GM12865 (cell line): ENCODE measurements at places on chromosomes 16 and 17.

DNA sequence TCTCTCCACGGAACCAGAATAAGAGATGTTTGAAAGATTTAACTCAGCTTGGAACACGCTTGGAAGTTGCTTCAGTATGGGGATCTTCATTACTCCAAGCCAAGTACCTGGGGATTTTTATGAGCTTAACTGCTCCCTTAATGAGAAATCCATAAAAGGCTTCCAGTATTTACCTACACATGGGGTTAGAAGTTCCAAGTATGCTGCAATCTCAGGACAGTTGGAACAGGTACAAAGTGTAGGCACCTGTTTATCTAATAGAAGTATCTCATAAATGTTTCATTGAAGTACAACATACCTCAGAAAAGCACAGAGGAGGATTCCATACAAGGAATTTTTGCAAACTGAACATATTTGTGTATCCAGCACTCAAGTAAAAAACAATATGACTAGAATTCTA lies 161.6 kb upstream of the PIRT start:
- no peak for DNase-seq

GRCh38 chr17:44221084-44221861 lies 1.8 kb upstream of the UBTF start:
- DNase-seq: peak; percentile 86

- no peak for DNase-seq
Observed at GRCh38 chr16:20821682-20822081, 15.4 kb downstream of the REXO5 start.

DNA sequence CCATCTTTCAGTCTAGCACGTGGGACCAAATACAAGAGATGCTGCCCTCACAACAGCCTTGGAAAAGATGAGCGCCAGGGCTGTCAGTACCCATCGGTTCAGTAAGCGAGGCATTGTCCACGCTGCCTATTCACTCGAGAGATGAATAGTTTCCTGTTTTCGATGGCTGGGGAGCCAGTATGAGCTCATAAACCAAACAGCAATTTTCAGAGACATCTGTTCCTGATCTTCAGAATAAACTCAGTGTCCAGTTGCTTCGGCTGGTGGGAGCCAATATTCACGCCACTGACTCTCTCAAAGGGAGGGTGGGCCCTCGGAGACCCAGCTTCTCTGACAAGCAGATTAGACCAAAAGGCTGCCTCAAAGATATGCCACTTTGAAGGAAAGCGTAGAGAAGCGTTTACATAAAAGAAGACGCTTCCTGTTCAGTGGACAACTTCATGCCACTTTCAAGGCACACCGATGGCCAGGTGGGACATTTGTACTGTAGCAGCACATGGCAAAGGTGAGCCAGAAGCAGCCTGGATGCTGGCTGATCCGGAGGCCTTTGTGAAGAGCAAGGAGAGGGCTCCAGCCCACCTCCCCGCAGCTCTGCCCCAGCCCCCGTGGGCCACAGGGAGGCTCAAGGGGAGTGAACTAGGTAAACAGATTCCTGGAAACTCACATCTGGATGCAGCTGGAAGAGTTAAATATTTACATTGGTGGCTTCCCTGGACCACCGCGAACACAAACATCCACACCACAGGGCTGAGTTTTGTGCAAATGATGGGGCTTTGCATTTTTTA lies 6.0 kb downstream of the TIMM22 start:
- no peak for DNase-seq

GRCh38 chr17:48577330-48577945 lies 712 bp downstream of the HOXB4 start:
- no peak for DNase-seq

DNA sequence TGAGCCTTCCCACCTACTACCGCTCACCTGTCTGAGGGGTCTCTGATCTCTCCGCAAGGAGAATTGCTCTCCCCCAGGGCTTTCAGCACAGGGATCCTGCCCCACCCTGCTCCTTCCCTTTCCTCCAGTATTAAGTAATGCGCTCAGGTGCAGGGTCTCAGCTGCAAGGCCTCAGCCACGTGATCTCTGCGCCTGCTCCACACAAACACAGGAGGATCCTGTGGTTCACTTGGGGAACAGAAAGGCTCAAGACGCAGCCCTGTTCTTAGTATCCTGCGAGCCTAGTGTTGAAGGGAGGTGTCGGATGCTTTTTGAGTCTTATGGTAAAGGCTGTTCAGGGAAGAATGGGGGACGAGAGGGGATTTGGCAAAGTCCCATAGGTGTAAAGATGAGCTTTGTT lies 41.6 kb upstream of the GCSH start:
- no peak for DNase-seq

- peak; percentile 15 for DNase-seq
Observed at GRCh38 chr17:70120425-70120824, 45.4 kb downstream of the KCNJ16 start.

DNA sequence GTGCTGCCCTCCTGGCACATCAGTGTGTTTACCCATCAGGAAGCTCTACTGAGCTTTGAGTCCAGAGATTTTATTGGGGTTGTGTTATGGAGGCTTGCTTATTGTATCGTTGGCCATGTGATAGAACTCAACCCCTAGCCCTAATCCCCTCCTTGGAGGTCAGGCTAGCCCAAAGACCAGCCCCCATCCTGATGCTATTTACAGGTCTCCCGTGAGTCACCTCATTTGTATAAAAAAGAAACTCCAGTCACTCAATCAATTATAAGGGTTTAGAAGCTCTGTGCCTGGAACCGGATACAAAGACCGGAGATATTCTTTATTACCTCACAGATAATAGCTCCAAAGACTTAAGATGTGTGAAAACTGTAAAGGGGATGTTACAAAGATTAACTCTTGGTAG lies 405.9 kb downstream of the CNTNAP4 start:
- DNase-seq: no peak

DNA sequence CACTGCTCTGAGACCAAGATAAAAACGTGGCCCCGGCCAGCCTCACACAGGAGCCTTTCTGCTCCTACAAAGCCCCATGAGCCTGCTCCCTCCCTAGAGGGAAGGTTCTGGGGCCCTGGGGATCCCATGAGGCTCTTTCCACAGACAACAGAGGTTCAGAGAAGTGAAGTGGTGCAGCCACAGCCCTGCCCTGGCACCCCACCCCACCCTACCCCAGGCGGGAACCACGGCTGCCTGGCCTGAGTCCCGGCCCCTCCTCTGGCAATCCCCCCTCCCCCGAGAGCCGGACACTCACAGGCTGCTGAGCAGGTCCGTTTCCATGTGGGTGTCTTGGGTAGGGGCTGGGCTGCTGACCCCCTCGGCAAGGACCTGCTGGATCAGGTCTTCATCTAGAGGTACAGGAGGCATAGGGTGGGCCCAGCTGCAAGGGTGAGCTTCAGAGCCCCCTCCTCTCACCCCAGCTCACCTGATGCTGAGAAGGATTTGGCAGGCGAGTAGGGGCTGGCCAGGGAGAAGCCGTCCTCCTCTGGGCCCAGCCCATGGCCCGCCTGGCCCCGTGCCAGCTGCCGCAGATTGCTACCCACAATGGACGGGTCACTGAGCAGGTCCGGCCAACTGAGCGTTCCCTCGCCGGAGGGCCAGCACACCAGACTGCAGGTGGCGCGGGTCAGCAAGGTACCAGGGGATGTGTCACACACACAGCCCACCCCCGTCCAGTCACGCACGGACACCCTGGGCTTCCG lies 38.7 kb downstream of the PKD1 start:
- no peak for DNase-seq

DNA sequence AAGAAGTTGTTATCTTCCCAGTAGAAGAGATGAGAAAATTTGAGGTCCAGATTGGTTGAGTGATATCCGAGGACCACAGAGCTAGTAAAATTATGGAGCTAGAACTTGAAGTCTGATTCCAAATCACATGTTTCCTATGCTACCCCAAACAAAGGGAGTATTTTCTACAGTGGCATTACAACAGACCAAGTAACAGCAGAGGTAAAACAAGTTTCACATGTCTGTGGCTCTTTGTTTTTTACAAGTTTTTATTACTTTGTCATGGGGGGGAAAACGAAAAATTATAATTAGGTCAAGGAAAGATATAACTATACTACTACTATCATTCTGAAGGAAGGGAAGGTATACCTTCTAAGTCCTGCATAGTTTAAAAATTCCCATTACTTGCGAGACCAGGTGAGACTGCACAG lies 49.4 kb downstream of the KANSL1 start:
- DNase-seq: no peak

DNA sequence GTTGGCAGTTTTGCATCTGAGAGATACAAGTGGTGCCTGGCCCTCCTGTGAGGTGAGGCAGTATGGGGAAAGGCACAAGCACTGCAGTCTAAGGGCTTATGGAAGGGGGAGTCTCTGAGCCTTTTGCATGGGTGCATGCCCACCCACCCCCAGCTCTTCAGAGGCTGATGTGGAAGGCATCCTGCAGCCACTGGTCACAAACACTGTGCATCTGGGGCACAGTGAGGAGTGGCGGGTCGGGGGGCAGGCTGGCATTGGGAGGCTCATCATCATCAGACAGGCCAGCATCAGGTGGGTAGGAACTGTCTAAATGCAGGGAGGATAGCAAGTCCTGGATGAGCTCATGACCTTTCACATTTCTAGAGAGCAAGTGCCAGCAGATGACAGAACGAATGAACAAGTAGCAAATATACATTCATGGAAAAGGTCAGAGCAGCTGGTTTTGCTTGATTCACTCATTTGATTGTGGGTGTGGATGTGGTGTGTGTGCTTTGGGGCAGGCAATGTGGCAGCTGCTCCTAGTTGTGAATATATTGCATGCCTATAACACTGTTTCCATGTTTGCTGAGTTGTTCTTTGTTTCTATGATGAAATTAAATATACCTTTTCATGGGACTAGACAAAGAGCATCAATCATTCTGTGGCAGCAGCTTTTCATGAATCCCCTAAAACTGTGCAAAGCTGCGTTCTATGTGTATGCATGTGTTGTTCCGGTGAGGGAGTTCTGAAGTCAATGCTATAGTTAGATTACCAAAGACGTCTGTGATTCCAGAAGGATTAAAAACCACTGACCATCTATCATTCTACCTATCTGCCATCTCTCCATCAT lies 29.2 kb downstream of the TRIM25 start:
- no peak for DNase-seq

DNA sequence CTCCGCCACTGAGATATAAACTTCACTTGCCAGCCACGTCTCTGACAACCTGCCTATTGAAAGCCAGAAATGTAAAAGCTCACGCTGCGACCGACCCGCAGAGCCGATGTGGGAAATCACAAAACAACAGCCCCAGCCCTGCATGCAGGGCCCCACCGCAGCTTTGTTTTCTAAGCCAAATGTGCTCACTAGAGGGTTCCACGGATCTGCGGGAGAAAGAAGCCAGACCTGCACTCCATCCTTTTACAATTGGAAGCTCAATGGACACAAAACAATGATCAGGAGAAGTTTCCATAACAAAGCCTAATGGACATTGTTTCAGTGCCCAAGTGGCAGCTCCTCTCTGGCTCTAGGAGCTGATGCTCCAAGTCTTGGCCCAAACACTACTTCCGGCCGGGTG lies 33.1 kb downstream of the WIPI1 start:
- DNase-seq: no peak

GRCh38 chr16:11050944-11051343 lies 106.6 kb downstream of the CLEC16A start:
- DNase-seq: no peak

DNA sequence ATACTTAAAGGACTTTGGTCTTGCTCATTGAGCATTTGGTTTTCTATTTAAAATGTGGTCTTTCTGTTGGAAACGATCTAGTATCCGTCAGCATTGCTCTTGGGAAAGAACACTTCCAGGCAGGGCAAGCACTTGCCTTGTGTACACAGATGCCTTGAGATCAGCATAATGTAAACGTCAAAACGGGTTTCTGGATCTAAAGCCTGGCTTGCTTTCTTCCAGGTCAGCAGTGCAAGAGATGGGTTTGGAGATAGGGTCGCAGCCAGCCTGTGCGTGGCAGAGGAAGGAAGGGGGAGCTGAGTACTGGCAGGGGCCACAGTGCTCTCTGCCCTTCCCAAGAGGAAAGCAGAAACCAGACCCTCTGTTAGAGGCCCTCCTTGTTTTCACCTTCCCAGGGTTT lies 175.5 kb downstream of the LGALS9B start:
- no peak for DNase-seq

DNA sequence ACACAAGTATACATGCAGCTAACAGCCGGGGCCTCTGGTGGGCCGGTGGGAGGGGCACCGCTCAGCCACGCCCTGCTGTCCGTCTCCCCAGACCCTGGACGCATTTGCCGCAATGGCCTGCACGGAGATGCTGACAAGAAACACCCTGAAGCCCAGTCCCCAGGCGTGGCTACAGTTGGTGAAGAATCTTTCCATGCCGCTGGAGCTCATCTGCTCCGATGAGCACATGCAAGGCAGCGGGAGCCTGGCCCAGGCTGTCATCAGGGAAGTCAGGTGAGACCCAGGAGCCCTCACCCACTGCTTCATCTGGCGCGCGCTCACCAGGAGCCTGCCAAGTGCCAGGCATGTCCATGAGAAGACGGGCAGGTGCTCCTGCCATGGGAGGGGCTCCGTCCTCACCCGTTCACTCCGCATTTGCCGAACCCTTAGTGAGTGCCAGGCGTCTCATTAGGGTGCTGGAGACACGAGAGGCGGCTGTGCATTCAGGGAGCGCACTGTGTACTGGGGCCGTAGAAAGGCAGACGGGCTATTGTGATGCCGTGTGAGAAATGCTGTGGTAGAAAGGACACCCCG lies 51.4 kb upstream of the ENDOV start:
- no peak for DNase-seq

DNA sequence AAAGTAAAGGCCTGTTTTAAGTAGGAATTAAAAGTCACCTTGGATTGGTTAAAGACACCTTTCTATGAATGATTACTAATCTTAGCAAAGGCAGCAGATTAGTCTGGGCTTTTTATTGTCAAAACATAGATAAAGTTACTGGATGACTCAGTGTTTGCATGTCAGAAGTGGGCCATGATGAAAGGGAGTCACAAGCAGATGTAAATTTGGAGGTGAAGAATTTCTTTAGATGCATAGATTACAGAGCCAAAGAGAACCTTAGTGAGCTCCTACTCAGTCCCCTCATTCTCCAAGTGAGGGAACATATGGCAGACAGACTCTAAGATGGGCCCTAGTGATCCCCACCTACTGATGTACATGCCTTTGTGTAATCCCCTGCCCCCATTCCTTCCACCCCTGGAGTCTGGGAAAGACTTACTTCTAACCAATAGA lies 124.5 kb downstream of the HS3ST3A1 start:
- no peak for DNase-seq
